ENCODE measurements at places on chromosomes 2 and 18.

DNA sequence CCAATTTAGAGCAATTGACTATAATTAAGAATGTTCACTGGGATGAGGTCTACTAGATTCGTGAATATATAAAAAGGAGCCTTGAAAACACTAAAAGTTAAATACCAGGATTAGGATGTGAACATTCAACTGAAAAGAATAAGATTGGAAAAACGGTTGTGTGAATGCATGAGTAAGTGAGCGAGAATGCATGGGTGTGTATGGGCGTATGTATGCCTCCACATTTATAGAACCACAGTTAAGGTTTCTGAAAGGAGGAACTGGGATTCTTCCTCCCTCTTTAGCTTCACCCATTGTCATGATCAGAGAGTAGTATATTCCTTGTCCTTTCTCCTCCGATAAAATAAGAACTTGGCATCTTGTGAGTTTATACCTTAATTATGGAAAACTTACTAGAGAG, 151.1 kb upstream of the UBE2E3 start:
- DNase-seq: no peak

GRCh38 chr2:187354661-187355060, 93.4 kb downstream of the CALCRL start:
- no peak for DNase-seq

GRCh38 chr2:137252934-137253333, 487.6 kb downstream of the THSD7B start:
- no peak for DNase-seq

- no peak for DNase-seq
Measured at GRCh38 chr2:49901202-49902065, 747.1 kb upstream of the FSHR start.

DNA sequence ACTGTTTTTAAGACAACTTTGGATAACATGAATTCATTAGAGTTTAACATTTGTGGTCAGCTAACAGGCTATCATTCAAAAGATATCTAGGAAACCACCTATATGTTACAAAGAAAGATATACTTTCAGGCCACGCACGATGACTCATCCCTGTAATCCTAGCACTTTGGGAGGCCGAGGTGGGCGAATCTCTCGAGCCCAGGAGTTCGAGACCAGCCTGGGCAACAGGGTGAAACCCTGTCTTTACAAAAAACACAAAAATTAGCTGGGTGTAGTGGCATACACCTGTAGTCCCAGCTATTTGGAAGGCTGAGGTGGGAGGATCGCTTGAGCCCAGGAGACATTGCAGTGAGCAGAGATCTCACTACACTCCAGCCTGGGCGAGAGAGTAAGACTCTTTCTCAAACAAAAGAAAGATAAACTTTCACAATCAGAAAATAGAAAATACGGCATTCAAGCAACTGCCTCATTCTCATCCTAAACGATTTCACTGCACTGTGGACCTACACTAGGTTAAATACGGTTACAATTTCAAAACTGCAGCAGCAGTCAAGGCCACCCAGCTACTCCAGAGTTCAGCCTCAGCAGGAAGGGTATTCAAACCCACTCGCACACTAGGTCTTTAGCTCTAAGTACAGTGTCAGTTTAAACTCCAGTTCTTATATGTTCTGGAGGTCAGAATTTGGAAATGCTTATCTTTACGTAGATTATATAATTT, 250.0 kb upstream of the SLC39A10 start:
- DNase-seq: no peak

- no peak for DNase-seq
Measured at GRCh38 chr2:2810504-2810903, 479.4 kb upstream of the MYT1L start.

DNA sequence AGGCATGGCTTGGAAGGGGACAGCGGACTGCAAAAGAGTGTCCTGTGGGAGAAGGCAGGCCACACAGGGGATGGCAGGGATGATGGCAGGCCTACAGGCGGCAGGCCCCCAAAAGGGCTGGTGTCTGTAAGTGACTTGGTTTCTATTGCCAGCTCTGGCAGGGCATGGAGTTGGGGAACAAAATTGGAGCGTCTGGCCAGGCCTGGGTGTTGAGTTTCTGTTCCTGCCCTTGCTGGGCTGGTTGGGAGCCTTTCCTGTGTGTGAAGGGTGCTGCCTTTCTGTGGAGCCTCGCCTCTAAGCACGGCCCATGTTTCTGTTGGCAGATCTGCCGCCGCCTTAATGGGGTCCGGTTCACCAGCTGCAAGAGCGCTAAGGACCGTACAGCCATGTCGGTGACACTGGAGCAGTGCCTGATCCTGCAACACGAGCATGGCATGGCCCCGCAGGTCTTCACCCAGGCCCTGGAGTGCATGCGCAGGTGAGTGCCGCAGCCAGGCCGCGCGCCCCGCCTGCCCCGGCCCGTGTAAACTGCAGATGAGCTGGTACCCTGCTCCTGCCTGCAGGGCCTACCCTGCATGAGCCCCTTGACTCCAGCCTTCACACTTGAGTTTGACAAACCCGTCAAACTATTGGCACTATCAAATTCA, 31.5 kb downstream of the COA5 start:
- DNase-seq: no peak

DNA sequence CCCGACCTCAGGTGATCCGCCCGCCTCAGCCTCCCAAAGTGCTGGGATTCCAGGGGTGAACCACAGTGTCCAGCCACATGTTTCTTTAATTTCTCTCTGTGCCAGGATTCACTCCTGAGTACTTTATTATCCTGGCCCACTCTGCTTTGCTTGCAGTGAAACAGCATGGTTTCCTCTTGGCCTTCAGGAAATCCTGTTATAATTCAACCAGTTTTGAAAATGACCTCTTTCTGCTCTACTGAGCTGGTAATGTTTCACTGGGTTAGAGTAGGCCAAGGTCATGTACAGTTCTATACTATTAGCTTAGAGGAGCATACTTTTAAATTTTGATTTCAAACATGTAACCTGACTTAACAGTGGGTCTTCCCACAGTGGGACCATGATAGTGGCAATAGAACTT, 90.6 kb upstream of the PELI1 start:
- no peak for DNase-seq

- no peak for DNase-seq
Measured at GRCh38 chr2:43345391-43345813, 119.0 kb upstream of the ZFP36L2 start.

All from cardiac septum (tissue), 1 donor.